Inflammatory macrophage treated with lipopolysaccharide for 1 hour (primary cell): ENCODE measurements at places on chromosomes 12 and 14.

DNA sequence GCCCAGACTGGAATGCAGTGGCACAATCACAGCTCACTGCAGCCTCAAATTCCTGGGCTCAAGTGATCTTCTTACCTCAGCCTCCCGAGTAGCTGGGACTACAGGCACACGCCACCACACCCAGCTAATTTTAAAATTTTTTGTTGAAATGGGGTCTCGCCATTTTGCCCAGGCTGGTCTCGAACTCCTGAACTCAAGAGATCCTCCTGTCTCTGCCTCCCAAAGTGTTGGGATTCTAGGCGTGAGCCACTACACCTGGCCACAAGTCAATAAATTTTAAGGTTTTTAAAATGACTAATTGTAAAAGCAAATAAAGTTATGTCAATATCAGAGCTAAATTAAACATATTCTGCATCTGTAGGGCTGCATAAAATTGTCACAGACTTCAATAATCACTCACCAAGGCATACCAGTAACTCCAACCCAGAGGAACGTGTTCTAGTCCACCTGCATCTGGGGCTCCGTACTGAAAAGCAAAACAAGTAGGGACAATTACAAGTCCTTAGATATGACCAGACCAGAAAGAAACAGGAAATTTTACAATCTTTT, 13.9 kb downstream of the GNS start:
- DNase-seq: no peak

DNA sequence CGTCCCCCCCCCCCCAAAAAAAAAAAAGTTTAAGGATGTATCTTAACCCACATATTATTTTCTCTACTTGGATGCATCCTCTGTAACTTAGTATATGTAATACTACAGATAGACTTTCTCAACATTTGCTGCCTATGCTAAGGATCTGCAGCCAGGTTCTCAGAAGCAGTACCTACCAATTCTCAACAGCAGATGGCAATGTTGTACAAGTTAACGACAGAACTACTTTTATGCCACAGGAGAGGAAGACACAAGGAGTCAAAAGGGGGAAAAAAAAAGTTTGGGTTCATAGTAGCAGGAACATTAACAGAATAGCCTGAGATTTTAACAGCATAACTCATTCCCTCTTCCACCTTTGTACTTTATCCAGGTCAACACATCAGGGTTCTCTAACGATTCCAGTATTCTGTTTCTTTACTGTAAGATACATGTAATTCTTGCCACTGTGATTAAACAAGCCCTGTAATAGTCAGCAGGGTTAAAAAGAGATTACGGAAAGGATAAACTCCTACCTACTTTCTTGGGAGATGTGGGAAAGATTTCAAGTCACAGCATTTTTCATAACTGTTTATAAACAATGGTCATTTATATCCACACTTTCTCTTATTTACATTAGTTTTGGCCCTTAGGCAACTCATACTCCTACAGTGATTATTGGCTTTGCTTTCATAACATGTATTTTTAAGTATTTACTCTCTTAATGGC, 5.7 kb upstream of the NEK9 start:
- DNase-seq: peak; percentile 64

DNA sequence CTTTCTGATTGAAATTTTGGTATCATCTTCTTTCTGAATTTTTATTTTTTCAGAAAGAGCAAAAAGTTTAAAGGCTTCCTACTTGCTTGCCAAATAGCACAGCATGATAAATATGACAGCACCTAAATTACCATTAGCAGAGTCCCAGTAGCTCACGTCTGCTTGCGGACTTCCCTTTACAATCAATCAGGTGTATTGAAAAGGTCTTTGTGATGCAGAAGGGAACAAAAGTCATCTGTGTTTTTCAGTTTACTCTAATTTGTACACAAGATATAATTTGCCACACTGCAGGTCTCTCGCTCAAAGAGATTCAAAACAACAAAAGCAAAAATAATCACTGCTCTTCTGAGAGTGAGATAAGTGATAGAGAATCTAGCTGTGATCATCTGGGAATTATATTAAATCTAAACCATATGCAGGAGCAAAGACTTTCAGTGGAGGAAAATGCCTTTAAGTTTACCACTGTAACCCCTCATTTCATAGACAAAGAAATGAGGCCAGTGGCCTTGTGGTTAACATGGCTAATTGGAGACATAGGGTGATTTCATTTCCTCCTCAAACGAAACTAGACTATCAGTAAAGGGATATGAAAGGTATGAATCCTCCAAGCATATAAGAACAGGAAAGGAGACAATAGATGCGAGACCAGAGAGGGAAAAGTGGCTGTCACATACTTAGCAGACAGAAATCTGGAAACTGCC, 240.8 kb upstream of the TMPO start:
- no peak for DNase-seq

DNA sequence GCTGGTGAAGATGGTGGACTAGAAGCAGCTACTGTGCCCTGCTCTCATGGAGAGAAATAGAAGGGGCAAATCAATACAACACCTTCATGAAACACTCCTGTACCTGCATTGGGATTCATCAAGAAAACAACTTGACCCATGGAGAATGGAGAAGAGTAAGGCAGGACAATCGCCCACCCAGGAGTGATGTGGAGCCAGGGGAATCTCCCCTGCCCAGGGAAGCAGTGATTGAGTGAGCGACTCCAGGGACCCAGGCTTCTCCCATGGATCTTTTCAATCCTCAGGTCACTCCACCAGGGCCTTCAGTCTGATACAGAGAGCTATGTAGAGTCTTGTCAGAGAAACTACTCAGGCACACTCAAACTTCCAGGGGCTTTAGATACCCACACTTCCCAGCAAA, 161.9 kb upstream of the DYRK2 start:
- no peak for DNase-seq

- DNase-seq: no peak
Observed at GRCh38 chr12:65364046-65364445, 85.6 kb downstream of the MSRB3 start.

- no peak for DNase-seq
Observed at GRCh38 chr12:56237552-56237951, 7.7 kb downstream of the SLC39A5 start.

DNA sequence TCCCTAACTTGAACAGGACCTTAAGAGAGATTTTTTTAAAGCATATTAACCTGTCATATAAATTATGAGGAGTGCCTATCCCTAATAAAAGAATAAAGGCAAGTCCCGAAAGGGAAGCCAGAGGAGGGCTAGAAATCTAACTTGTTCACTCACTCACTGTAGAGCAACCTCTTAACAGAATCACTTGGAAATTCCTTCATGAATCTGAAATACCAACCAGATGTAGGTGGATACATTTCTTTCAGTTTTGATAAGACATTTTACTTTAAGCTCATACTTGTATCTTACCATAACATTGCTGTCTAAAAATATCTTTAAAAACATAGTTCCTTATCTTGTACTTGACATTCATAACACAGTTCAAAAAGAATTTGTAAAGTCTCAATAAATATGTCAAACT, 25.7 kb downstream of the NTN4 start:
- DNase-seq: no peak

GRCh38 chr12:128510511-128510910, 243.5 kb downstream of the TMEM132C start:
- DNase-seq: no peak

GRCh38 chr12:49800421-49801140, 27.6 kb downstream of the NCKAP5L start:
- no peak for DNase-seq

DNA sequence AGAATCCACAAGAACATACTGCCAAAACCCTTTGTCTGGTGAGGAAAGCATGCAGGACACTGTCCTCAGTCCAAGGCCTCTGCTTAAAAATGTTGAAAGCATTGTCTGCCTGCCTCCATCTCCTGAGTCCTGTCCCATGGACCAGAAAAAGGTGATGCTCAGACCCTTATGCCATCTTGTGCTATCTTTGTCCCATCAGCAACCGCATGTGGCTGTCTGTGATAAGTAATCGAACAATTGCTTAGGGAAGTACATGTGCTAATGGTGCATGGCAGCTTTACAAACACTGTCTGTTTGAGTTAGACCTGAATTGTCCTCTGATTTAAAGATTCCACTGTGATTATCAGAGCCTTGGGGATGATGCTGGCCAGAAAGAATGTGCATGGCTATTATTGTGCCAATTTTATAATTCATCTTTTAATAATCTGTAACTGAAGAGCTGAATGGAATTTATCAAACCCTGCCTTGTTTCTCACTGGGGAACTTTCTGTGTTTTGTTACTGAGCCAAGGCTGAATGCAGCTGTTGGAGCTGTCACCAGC, 177.5 kb downstream of the DACT1 start:
- DNase-seq: no peak

DNA sequence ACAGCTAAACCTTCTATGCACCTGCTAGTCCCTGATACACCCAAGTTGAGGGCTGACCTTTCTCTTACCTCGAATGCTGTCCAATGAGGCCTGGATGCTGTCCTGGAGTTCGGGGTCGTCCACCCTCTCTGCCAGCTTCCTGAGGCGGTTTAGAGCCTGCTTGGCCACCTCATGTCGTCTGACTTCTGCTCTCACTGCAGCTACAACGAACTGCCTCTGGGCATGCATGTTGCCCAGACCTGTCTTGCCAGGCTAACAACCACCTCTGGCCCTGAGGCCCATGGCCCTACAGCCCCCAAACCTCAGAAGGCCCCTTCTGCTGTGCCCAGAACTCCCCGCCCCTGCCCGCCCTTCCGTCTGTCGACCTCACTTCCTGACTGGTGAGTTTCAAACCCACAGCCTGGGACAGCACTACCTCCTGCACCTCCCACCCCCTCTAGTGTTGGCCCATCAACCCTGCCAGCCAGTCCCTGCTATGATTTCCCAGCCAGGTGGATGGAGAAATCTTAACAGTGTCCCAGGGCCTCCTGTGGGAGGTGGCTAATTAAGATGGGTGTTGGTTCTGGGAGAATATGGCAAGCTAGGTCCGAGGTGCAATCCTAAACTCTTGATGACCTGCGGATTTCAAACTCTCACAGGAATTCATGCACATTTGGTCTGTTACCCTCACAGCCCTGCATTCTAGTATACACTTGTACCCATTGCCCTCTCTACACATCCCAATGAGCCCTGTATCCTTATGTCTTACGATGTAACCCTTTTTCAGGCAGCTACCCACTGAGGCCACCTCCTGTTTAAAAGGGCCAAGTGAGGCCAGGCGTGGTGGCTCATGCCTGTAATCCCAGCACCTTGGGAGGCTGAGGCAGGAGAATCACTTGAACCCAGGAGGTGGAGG, 2.7 kb upstream of the TSPAN31 start:
- DNase-seq: peak; percentile 55

DNA sequence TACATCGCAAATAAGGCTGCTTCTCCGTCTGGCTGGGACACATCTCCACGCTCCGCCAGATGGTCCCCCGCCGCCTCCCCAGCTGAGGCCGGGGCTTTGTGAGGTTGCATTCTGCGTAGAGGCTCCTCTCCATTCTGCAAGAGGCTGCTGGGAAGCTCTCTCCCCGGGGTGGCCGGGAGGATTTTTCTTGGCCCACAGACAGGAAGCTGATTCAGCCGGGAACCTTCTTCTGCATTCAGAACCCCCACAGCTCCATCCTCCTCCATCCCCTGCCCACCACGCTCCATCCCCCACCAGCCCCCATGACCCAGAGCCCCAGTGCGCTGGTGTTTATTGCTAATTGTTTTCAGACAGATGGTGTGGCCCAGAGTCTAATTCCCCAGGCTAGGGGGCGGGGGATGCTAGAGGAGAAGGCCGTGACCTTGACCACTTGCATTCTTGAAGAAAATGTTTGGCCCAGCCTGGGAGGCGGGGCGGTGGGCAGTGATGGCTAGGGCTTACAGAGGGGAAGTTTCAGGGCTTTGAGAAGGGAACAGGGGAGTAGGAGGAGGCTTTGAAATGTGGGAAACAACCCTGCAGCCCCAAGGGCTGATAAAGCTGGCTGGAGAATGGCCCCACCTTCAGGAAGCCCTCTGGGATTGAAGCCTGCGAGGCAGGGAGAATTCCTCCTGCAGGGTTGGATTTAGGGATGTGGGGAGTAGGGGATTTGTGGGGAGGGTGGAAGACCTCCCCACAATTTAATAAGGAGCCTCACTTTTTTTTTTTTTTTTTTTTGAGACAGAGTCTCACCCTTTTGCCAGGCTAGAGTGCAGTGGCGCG, 88.5 kb upstream of the NCOR2 start:
- DNase-seq: peak; percentile 88

- peak; percentile 89 for DNase-seq
Observed at GRCh38 chr12:111398530-111398929, 7.2 kb upstream of the SH2B3 start.

DNA sequence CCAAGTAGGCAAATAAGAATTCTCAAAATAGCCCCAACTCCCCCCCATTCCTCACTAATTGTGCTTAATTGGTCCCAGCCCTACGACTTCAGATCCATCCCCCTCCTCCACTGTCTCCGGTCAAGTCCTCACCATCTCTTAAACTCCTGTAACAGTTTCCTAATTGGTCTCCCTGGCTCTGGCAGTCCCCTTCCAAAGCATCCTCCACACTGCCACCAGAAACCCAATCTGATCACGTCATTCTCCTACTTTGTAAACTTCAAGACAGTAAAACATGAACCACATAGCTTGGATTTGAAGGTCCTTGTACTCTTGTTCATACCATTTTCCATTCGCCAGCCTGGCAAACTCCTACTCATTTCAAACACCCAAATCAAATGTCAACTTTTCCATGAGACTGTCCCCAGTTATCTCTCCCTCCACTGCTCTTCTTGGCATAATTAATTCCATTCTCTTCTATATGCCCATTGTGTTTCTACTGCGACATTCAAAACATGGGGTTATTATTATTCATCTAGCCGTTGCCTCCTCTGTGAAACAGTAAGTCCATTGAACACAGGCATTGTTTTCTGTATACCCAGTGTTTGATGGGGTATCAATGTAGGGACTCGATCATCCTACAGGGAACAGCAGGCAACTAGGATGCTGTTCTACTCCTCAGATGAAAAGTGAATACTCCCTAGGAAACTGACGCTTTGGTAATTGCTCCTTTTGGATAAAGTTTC, 104.6 kb downstream of the EGLN3 start:
- no peak for DNase-seq

DNA sequence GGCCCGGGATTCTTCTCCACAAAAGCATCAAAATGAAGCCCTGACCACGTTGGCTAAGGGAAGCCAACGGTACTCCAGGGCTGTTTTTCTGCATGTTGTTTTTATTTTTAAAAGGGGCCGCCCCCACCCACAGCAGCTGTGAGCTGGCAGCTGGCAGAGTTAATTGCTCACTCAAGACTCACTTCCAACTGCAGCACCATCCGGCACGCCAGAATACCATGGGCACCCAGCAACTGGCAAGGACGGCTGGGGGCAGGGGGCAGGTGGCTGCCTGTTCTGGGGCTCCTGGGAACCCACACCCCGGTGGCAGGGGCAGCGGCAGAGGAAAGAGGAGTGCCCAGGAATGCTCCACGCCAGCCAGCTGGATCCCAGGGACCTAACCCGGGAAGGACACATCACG, 44.3 kb downstream of the NCOR2 start:
- DNase-seq: no peak

DNA sequence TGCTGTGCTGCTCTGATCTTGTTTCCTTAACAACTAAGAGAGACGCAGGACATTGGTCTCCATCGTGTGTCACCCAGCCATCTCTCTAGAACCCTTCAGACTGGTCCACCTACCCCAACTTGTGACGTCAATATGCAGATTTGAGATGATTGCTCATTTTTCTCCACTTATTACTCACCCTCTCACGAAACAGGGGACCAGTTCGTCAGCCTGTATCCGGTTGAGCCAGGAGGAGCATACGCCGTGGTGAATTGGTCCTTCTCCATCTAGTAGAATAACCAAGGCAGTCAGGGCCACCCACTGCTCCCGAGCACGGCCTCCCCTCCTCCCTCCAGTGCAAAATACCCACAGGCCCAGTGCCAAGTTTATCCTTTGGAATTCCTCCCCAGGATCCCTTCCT, 36.2 kb upstream of the FBXO21 start:
- DNase-seq: no peak

- peak; percentile 71 for DNase-seq
Observed at GRCh38 chr12:26150736-26151450, 26.1 kb upstream of the BHLHE41 start.

- DNase-seq: no peak
Observed at GRCh38 chr14:68660495-68660894, 132.4 kb downstream of the ZFP36L1 start.
